ENCODE measurements at places on chromosomes 1 and 21.
A peak's percentile ranks its signal among the peaks of the same experiment; 100 is the strongest.

GRCh38 chr1:50419192-50419906, 3.9 kb downstream of the DMRTA2 start:
- no peak for DNase-seq

GRCh38 chr1:7785108-7785507, 1.0 kb downstream of the PER3 start:
- DNase-seq = no peak

DNA sequence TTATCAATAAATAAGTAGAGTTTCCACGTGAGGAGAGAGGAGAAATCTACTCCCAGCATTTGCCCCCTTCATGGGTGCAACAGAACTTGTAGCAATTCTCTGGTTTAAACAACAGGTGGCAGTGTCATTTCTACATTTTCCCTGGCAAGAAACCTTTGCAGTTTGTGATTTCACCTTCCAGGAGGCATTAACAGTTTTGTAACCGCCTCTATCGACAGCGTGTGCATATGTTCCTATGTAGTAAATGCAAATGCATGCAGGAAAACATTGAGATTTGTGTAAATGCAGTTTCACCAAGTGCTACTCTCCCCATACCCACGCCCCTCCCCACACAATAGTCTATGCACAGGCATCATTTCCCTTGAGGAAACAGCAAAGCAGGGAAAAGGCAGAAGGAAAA, 494.7 kb downstream of the SMYD3 start:
- peak; percentile 30 for DNase-seq

DNA sequence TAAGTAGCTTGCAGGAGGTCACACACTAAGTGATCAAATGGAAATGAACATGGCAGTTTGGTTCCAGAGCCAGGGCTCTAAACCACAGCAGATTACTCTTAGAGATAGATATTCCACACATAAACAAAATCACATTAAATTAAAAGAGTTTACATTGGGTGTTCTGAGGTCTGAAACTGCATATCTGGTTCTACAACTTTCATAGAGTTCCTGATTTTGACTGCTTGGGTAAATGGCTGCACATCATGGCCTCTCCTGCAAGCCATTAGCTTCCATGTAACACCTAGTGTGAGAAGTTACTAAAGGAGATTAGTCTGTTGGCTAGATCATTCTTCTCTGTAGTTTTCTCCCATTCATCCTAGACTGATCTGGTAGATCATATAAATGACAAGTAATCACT, 12.8 kb upstream of the XCL2 start:
- DNase-seq = no peak

DNA sequence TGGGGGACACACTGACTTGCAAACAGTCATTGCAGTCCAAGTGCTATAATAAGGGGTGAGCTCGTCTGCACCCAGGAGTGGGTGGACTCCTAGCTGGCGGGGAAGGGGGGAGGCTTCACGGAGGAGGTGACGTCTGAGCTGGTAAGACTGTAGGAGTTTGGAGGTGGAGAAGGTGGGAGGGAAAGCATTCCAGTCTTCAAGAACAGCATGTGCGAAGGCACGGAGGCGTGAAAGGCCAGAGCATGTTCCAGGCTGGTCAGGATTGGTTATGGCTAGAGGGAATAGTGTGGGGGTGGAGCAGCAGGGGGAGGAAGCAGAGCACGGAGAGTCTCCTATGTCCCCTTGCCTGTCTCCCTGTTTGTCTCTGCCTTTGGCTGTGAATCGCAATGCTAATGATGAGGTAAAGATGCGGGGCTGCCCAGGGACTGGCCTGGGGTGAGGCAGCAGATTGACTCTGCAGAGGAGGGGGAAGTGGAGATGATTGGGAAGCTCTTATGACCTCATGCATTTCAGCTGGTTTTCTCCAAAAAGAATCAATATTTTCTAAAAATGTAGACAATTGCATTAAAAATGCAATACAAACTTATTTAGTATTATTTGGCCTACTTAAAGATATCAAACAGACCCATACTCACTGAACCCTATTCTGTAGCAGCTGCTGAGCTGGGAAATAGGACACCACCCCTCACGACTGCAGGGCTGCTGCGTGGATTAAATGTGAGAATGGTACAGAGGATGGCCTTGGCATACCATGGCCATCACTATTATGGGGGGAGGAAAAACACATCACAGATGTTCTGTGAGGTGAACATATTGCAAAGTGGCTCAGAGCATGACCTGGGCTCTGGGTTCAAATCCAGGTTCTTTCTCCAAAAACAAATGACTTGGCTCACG, 2.6 kb upstream of the ZNF436 start:
- DNase-seq = no peak
